Activated CD8-positive, alpha-beta memory T cell treated with anti-CD3 and anti-CD28 coated beads for 48 hours (primary cell): ENCODE measurements at places on chromosomes 7 and 10.

DNA sequence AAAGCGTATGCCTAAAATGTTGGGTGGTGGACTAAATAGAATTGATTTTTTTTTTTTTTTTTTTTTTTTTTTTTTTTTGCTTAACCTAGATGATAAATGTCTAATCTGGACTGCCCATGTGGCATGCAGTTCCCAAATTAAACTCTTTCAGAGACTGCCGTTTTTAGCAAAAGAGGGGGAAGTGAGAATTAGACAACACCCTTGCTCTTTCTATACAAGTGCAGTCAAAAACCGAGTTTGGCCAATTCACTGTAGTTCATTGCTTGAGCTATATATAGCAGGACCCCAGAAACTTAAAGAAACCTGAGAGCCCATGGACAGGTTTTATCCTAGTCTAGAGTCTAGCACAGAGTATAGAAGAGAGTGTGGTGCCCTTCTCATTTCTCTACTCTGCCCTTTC, 141.9 kb downstream of the GRM3 start:
- DNase-seq = no peak

DNA sequence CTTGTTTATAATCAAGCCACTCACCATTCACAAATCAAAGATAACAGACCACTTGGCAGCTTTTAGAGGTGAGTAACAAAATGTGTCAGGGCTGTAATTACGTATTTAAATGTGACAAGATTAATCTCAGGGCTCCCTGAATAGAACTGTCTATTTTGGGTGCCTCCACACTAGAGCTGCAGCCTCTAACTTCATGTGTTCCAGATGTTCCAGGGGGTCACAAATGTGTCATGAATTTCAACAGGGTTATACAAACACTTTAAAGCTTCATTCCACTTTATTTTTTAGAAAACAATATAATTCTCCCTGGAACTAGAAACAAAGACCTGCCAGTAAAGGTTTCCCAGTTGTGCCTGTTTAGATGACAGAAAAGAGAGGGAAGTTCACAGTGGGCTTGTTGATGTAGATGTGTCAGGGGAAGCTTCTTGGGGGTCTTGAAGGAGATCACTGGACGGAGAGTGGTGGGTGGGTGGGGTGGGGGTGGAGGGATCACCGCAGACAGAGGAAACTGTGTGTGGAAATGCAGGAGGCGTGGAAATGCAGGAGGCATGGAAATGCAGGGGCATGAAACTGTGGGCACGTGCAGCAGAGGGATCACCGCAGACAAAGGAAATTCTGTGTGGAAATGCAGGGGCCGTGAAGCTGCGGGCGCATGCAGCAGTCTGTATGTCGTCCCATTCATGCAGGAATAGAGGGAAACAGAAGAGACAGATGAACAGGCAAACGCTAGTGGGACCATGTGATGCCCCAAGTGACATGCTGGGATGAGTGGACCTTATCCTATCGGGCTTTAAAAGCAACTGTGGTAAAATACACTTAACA, 42.0 kb upstream of the TRIL start:
- DNase-seq = no peak

DNA sequence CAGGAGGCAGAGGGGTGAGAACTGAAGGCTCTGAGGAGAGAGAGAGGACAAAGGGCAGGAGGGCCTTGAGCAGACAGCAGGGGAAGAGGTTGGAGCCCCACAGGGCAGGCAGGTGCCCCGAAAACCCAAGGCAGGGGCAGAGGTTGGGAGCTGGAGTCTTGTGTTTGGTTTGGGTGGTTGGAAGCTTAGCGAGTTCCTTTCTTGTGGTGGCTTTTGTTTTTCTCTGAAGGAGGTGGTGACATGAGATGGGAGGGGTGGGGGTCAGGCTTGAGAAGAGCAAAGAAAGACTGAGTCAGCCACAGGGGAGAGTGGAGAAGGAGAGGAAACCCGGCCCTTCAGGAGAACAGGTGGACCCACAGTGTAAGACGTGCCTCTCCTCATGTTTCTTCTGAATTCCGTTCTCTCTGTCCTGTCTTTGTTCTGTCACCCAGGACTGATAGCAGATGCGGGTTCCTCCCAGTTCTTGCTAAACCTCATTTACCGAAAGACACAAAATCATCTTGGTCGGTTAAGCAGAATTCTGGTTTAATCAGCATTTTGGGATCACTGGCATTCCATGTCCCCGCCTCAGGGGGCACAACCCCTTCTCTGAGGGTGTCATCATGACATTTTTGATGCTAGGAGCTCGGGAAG, 95.3 kb downstream of the INSYN2A start:
- no peak for DNase-seq

DNA sequence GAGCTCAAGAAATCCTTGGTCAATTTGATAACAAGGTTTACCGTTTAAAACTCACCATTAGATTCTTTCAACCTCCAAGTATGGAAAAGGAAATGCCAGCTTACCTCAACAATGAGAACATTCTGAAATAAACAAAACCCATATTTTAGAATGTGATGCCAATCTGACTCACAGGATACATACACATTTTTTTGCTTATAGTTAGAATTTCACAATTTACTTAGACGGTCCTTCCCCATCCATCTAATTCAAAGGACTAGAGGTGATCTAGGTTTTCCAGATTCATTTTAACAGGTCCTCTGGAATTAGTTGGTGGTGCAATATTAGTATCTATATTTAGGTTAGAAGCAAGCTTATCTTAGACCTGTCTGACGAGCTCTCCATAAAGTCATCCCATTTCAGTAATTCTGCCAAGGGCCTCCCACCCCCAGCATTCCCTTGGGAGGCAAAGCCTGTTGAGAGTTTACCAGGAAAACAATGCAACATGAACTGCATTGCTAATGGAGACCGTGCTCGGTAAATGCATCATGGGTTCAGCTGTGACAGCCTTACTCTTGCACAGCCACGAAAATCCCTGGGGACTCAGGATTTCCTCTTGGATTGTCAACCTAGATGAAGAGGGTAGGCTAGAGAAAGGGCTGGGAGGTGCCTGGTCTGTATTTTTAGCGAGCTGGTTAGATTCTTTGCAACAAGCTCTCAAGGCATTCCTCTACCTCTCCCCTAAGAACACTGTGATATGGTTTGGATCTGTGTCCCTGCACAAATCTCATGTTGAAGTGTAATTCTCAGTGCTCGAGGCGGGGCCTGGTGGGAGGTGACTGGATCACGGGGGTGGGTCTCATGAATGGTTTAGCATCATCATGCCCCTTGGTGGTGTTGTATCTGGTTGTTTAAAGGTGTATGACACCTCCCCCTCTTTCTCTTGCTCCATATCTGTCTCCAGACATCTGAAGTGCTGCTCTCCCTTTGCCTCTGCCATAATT, 93.8 kb downstream of the PRTFDC1 start:
- no peak for DNase-seq

DNA sequence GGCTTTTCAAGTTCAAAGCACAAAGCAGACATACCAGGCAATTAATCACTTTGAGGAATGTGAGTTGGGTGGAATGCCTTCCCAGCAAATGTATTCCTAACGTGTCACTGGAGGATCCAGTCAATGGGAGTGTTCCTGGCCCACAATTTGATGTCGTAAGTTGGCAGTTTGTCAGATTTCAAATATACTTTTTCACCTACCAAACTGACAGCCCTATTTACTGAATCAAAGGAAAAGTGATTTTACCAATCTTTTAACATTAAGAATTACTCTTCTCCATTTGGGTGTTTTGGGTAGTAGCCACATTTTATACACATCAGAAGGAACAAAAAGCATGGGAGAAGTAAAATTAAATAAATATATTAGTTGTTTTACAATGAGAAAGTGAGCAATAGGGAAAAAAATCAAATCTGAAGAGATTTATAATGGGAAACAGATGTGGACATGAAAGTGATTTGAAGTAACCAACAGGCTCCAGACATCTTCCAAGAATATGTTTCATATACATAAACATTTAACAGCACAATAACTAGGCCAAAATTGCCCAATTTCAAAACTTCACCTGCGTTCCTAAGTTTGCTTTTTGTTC, 222.9 kb downstream of the MTERF1 start:
- no peak for DNase-seq

DNA sequence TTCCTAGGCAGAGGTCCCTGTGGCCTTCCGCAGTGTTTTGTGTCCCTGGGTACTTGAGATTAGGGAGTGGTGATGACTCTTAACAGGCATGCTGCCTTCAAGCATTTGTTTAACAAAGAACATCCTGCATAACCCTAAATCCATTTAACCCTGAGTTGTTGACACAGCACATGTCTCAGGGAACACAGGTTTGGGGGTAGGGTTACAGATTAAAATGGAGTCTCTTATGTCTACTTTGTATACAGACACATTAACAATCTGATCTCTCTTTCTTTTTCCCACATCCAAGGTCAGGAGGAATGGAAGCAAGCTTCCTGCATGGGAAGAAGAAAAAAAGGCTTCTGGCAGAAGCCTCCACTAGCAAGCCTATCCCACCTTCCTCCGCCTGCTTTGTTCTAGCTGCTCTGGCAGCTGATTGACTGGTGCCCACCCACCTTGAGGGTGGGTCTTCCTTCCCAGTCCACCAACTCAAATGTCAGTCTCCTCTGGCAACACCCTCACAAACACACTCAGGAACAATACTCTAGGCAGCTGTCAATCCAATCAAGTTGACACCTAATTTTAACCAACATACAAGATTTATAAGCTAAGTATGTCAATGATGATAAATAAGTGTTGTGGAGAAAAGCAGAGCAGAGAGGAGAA, 176.5 kb upstream of the CCZ1B start:
- no peak for DNase-seq

- DNase-seq = no peak
Measured at GRCh38 chr7:5064391-5065106, 18.9 kb downstream of the RBAK start.

DNA sequence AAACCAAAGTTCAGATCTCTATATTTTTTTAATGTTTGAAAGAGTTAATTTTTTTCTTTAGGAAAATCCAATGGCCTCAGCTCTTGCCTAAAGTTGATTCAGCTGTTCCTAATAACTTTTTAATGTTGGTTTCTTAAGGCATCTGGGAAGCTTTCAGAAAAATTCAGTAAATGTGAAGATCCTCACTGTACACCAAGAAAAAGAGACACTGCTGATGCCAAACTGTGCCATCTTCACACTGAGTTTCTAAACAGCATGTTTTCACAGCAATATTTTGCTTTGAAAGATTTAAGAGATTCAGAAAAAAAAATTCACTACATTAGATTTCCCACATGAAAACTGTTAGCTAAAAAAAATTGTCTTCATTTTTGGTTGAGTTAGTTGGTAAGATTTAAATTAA, 249.4 kb downstream of the NEBL start:
- no peak for DNase-seq

GRCh38 chr10:64071218-64071617, 550.0 kb downstream of the REEP3 start:
- DNase-seq = no peak

DNA sequence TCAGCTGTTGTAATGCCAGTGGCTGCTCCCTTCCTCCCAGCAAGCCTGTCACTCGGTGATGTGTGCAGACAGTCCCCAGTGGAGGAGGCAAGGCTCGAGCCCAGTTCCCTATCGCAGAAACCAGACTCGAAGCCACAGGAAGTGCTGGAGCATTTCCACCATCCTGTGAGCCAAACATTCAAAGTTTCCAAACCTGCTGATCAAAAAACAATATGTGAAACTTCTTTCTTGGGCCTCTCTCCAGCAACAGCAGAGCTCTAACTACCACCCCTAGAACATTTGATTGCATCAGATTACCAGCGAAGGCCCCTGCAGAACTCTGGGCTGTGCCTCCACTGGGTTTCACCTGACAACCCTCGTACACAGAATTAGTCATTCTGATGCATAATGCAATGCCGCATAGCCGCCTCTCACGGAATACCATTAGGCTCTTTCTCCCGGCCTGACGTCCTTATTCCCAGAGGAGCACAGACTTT, 94.0 kb downstream of the ELMO1 start:
- DNase-seq = no peak

GRCh38 chr10:103616705-103617601, 123.4 kb downstream of the NEURL1 start:
- DNase-seq = no peak

DNA sequence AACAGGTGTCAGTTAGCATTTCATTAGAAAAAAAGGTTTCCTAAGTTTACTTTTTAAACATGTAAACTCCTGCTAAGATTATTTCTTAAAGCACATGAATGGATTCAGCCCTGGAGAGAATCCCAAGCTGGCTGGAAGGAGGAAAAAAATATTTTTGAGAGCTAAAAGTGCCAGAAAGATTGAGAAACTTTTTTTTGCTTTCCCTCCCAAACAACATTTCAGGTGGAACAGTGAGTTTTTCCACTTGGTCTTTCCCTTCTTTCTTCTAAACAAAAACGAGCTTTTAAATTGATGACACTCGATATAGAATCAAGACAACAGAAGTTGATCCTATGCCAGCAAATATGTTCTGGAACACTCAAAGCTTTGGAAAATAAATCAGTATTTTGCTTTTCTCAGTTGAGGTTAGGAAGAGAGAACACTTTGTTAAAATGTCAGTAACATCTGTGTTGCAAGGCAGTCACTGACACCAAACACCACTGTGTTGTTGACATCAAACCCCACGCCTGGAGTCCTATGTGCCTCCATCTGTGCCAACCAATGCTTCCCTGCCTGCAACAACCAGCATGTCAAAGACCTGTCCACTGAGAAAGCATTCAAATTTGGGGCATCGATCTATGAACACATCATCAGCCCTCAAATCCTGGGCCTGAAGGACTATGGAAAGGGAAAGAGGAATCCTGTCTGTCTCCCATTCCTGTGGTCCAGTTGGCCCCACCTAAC, 22.9 kb upstream of the INSIG1 start:
- no peak for DNase-seq

- no peak for DNase-seq
Measured at GRCh38 chr10:124482236-124482800, 20.7 kb downstream of the LHPP start.
